Substantia nigra (tissue), 51 donors: ENCODE measurements at places on chromosomes 11 and 22.

GRCh38 chr11:10605941-10606381 is 37.5 kb upstream of the LYVE1 start:
- no peak for DNase-seq

DNA sequence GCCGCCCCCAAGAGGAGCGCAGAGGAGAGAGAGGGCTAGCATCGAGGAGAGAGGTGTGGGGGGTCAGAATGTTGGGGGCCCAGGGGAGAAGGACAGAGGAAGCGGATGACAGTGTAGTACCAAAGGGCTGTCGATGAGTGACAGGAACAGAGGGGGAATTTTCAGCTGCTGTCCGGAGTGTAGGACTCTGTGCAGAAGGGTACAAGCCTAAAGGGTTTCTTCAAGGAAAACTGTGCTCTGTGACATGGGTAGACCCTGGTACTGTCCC is 5.3 kb upstream of the NLRP6 start:
- no peak for DNase-seq

- DNase-seq: no peak
Measured at GRCh38 chr11:77287615-77288273, 13.7 kb downstream of the GDPD4 start.

DNA sequence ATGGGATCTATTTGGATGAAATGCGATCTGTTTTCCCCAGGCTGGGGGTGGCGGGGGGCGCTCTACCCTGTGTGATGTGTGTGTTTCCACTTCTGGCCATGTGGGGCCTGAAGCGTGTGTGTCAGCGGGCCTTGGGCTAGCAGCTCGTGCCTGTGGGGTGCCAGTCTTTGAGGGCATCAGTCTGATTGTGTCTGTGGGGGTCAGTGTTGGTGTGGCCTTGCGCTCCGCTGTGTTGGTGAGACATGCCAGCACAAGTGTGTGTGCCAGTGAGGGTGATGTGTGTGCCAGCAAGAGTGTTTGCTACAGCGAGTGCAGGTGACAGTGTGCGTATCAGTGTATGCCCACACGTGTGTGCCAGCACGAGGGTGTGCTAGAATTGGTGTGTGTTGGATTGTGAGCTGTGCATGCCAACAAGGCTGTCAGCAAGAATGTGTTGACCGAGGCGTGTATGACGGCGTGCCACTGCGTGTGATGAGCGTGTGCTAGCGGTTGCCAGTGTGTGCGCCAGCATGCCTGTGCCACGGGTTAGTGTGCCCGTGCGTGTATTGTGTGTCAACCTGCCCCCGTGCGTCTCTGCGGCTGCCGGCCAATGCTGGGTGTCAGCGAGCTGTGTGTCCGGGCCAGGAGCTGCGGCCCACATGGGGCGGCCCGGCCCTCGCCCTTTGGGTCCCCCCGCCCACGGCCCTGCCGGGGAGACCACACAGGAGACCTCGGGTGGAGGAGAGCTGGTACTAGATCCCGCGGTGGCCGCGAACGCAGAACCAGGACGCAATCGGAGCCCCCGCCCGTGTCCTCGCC is 519 bp downstream of the ARRB1 start:
- peak; percentile 49 for DNase-seq

GRCh38 chr22:19753090-19753842 is 7.3 kb upstream of the TBX1 start:
- no peak for DNase-seq

DNA sequence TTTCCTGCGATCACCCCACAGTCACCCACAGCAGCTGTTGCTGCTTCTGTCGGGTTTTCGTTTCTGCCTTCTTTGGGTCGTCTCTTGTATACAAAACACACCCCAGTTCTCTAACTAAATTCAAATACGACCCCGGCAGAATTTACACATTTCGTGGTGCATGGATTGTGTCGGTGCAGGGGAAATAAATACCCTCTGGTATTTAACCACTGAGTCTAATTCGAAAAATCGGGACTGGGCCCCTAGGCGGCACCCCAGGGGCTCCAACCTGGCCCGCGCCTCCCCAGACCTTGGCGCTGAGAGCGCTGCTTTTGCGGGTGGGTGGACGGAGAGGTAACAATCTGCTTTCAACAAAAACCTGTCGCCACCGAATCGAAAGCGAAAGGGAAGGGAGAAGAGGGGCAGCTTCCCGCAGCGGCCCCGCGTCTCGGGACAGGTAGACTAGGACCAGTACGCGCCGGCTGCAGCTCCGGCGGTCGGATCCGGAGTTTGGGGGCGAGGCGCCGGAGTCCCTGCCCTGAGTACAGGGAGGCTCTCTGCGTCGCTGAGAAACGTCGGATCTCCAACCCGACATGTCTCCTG is 4.4 kb downstream of the ALX4 start:
- DNase-seq: no peak

GRCh38 chr22:37164505-37164887 is 14.8 kb upstream of the IL2RB start:
- DNase-seq: no peak

DNA sequence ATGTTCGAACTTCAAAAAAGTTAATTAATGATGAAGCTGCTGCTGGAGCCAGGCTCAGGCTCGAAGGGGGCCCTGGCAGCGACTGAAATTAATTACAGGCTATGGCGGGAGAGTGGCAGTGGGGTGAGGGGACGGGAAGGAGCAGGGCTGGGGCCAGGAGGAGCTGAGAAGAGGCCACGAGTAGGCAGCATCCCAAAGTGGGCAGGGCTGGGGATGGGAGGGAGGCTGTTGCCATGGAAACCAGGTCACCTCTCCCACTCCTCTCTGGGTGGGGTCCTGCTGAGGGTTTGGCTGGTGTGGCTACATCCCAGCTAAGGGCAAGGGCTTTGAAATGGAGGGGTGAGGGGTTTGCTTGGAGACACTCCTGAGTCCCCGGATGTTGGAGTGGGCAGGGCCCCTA is 23.9 kb downstream of the CACNA1I start:
- DNase-seq: no peak

GRCh38 chr11:12750181-12750580 is 76.0 kb downstream of the TEAD1 start:
- no peak for DNase-seq

DNA sequence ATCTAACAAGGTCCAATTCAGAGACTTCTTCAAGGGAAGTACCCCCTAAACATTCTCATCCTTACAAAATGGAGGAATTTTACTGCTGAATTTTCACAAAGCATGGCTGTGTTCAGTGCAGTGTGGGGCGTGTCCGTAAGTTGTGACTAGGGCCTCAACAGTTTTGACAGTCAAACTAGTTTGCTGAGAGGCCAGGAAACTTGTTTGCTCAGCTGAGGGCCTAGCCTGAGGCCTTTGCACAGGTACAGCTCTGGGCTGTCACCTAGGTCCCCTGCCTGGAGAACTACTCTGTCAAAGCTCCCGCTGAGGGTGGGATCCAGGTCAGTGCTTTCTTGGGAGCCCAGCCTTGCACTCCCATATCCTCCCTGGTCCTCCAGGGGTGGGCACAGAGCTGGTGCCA is 27.9 kb downstream of the TCP11L1 start:
- no peak for DNase-seq

DNA sequence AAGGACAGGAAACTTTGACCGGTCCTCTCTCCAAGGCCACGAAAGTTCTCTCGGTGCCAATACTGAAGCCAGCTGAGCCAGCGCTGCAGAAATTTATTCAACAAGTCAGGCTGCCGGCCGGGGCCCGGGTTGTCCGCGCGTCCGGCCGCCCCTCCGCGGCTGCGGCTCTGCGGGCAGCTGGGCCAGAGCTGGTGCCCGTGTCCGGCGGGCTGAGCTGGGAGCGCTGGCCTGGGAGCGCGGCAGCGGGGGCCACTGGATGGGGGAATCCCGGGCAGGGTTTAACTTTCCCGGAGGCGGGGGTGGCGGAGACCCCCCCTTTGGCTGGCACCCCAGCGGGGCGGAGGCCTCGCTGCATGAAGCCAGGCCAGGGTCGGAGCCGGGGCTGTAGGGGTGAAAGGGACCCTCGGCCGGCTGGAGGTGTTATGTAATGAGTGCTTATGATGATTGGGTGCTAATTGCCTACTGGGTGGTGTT is 12.3 kb upstream of the CACNA1I start:
- no peak for DNase-seq
